Spleen (tissue), 13 donors: ENCODE measurements at places on chromosomes 11 and 22. TPM values are rescaled to one million over a fixed set of nuclear protein-coding genes. Genes with fewer than 3 reads are reported as not detected.

DNA sequence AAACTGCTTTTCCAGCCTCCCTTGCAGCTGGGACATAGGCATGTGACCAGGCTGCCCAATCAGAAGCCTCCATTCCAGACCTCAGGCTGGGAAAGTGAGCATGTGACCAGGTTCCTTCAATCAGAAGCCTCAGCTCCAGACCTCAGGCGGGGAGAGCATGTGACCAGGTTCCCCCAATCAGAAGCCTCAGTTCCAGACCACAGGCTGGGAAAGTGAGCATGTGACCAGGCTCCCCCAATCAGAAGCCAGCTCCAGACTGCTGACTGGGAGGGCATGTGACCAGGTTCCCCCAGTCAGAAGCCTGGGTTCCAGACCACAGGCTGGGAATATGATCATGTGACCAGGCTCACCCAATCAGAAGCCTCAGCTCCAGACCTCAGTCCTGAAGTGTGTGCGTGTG is 11.7 kb upstream of the IL2RB start:
- peak; percentile 44 for DNase-seq

GRCh38 chr22:48805516-48805915 is 1022.2 kb downstream of the BRD1 start:
- peak; percentile 54 for DNase-seq

DNA sequence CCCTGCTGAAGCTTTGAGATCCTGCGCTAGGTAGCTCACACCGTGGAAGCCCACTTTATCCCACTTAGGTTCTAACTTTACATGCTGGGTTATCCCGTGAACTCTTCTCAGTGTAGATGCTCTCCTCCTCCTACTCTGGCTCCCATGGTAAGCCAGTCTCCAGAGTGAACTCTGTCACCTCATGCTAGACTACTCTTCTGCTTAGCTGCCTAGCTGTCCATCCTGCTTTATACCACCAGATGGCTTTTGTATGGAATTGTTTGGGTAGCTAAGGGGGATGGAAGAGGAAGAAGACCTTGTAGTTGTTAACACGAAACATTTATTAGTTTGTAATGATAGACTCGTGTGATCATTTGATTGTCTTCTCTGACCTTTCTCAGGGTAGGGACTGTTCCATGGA is 46.8 kb downstream of the EMSY start:
- no peak for DNase-seq

DNA sequence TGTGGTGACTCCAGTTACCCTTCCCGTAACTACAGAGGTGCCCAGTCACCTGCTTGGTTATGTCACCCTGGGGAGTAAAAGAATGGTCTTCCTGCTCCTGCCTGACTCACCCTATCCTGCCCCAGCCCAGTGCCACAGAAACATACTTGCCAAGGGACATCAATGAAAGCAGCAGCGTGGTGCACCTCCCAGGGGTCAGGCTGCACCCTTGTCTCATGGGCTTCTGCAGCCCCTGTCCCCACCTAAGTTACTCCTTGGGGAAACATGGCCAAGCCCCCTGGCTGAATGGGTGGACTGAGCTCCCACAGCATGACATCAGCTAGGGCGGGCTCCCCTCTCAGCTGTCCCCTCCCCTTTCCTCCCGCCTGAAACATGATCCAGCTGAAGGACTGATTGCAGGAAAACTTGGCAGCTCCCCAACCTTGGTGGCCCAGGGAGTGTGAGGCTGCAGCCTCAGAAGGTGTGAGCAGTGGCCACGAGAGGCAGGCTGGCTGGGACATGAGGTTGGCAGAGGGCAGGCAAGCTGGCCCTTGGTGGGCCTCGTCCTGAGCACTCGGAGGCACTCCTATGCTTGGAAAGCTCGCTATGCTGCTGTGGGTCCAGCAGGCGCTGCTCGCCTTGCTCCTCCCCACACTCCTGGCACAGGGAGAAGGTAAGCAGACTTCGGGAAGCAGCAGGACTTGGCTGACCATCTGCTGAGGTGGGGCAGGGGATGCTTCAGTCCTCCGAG is at the start of gene HTR3A:
Gene HTR3A, plus strand, starts transcription at position 368 of the 730 bp plus-strand sequence. Its CDS starts 218 bp downstream, at position 586.
- no peak for DNase-seq

- DNase-seq = no peak
Measured at GRCh38 chr11:121057922-121058321, 34.0 kb downstream of the TBCEL start.

DNA sequence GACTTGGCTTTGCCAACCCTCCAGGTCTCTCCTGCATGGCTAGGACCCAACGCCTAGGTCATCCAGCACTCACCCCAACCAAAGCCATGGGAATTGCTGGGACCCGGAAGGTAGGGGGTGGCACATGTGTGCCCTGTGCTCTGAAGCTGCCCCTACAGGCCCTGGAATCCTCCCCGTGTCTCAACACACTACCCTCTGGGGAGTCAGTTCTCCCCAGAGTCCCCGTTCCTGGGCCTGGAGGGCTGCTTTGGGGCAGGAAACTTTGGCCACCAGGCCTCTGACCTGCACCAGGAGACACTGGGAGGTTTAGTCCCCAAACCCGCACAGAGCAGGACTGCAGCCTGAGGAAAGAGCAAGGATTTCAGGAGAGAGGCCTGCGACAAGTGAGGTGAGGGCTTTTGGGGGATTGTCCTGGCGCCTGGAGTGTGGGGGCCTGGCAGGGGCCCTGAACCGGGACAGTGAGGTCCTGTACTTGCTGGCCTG is 495 bp upstream of the IFITM1 start:
- DNase-seq = peak; percentile 81

DNA sequence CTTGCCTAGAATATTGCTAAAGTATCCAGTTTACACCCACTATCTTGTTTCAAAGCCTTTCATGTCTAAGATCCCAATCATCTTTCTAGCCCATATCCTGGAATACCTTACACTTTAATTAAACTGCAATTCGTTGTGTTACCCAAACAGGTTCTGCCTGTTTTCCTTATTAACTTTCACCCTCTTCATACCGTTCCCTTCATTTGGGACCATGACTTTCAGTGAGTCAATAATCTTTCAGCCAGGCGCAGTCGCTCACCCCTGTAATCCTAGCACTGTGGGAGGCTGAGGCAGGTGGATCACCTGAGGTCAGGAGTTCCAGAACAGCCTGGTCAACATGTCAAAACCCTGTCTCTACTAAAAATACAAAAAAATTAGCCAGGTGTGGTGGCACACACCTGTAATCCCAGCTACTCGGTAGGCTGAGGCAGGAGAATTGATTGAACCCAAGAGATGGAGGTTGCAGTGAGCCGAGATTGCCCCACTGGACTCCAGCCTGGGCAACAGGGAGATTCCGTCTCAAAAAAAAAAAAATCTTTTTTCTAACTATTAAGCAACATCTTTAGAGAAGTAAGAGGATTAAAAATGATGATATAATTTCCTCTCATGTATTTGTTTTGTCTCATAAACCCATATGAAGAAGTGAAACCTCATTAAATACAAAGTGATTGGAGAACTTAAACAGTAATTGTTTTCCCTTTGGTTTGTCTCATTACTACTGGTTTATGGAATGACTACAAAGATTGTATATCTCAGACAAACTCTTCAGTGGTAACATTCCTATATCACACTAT is 20.7 kb downstream of the DMC1 start:
- no peak for DNase-seq

- DNase-seq = no peak
Measured at GRCh38 chr11:95917193-95918036, 6.5 kb downstream of the MTMR2 start.

GRCh38 chr22:35891442-35891841 is 137.2 kb downstream of the RBFOX2 start:
- no peak for DNase-seq

DNA sequence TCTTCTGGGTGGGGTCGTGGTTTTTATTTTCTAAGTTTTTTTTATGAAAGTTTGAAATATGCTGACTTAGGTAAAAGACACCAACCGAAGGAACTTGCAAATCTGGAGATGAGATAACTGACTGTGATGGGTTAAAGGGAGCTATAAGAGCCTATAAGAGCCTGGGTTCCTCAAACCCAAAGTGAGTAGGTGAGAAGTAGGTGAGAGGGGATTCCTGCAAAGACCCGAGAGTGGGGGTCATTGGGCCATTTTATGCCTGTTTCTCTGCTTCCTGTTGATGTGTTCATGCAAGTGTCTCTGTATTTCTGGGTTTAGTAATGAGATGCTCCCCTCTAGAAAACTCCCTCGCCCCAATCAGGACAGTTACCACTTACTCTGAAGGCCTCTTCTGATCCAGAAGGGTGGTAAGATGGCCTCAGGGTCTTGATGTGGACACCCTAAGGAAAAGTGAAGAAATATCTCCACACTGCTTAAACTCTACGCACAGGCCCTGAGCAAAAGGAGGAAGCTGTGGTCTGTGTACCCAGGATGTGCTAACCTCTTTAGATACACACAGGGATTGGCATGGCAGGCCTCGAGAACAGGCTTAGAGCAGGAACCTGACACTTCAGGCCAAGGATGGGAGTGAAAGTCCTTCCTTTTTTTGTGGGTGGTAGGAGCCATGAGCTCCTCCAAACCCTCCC is 1.8 kb downstream of the FLI1 start:
- peak; percentile 87 for DNase-seq

DNA sequence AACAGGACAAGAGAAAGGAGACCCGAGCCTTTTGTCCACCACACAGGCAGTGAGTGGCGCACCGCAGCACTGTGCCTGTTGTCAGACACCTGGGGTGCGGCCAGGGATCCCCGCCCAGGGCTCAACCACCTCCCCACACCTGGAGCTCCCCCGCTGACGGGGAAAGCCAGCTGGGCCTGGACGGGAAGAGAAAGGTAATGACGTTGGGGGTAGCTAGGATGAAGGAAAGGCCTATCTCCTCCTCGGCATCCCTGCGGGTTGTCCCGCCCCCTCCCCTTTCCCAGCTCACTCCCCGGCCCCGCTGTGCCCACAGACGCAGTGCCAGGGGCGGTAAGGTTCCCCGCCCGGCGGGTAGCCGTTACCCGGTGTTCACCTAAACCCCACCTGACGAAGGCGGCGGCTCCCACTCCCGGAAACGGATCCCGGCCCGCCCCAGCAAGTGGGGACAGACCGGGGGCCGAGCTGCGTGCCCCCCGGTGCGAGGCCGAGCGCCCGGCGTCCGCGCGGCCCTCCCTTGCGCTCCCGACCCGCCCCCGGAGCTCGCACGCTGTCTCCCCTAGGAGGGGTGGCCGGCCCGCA is 495 bp downstream of the HYOU1 start:
- DNase-seq = no peak

GRCh38 chr11:76666408-76666807 is 4.1 kb downstream of the LRRC32 start:
- DNase-seq = peak; percentile 89

DNA sequence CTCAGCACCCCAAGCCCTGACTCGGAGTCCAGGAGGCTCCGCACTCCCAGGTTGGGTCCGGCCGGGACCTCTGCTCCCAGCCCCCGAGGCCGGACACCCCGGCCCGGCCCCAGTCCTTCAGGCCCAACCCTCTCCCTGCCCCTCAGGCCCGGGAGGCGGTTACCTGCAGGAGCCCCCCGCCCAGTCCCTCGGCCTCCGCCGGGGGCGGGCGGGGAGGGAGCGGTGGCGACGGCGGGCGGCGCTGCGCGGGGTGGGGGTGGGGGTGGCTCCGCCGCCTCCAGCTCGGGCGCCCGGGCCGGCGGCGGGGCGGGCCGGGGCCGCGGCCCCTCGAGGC is 310 bp downstream of the TCF20 start:
- no peak for DNase-seq

GRCh38 chr11:6988506-6988905 is 31.6 kb downstream of the ZNF214 start:
- no peak for DNase-seq

- no peak for DNase-seq
Measured at GRCh38 chr11:95359756-95360155, 128.8 kb upstream of the SESN3 start.

- no peak for DNase-seq
Measured at GRCh38 chr11:32039149-32039548, 51.7 kb upstream of the RCN1 start.

- peak; percentile 74 for DNase-seq
Measured at GRCh38 chr11:73972620-73973449, 9.8 kb downstream of the UCP2 start.

GRCh38 chr11:116148056-116148455 is 624.7 kb downstream of the BUD13 start:
- no peak for DNase-seq

- DNase-seq = peak; percentile 4
Measured at GRCh38 chr11:60777572-60777971, 7.6 kb upstream of the MS4A10 start.

- no peak for DNase-seq
Measured at GRCh38 chr11:83613767-83614121, 327.6 kb upstream of the CCDC90B start.

DNA sequence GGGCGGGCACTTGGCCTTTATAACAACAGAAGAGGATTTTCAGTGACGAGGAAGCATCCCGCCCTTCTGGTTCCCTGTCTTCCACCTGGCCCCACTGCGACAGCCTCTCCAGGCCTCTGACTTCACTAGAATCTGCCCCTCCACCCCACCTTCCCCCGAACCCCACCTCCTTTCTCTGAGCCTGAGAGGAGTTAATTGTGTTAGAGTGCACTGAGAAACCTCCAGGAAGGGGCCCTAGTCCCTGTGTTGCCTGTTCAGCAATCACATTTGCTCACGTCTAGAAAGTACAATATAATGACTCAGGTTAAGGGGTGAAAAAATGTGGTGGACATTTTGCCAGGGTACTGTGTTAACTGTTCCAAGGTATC is 38.8 kb downstream of the PTPRJ start:
- no peak for DNase-seq

DNA sequence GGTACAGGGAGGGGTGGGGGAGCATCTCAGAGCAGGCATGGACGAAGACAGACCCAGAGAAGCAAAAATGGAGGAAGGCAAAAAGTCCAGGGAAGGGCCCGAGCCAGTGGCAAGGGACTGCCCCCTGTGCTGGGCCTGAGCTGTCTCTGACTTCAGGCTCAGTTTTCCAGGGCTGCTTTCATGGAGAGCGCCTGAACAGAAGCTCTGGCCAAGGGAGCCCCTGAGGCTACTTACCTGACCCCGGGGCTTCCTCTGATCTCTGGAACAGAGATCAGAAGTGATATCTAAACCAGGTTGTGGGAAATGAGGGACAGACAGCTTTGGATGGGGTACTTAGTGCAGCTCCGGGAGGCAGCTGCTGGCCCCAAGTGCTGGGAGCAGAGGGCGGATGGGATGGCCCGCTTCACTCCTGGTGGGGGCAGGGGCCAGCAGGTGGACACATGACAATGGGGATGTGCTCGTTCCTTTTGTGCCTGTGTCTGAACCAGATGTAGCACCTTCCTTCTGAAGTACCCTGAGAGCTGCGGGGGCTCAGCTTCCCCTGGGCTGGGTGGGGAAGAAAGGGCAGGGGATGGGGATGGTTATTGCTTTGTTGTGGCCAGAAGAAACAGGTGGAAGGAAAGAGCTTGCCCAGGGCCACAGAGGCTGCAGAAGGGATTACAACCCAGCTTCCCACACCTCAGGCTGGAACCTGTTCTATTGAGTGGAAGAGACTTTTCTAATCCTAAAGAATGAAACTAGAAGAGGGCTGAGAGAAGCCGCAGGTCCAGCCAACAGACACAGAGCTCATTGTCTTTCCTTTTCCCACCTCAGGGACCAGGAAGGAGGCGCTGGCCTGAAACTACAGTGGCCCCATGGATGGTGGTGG is 5.7 kb downstream of the LRRC10B start:
- no peak for DNase-seq

TBX1 gene
- total RNA-seq = 0.23 TPM

GAB4 gene
- total RNA-seq = 0.25 TPM

NOX4 gene
- 1.4 TPM for total RNA-seq
